Foreskin keratinocyte (primary cell): ENCODE measurements at places on chromosomes 2 and 18. TPM values are rescaled to one million over a fixed set of nuclear protein-coding genes. Genes with fewer than 3 reads are reported as not detected.

CSRNP3 gene
- total RNA-seq, result 1.0 and 1.5 TPM in 2 replicates

LONRF2 gene
- not detected in 2 replicates for total RNA-seq

CTLA4 gene
- total RNA-seq, result not detected in 2 replicates

KIAA2012 gene
- not detected in 2 replicates for total RNA-seq

MAL gene
- not detected in 2 replicates for total RNA-seq

TFPI gene
- 0.42 and 0.54 TPM in 2 replicates for total RNA-seq

FKBP1B gene
- 15.2 and 16.7 TPM in 2 replicates for total RNA-seq

CCDC138 gene
- total RNA-seq, result 7.9 and 9.0 TPM in 2 replicates

NEB gene
- total RNA-seq, result under 0.01 and 0.27 TPM in 2 replicates

AGBL5 gene
- 25.5 and 28.0 TPM in 2 replicates for total RNA-seq

HOXD1 gene
- total RNA-seq, result not detected in 2 replicates

PDCD1 gene
- not detected in 2 replicates for total RNA-seq

GYPC gene
- not detected in 2 replicates for total RNA-seq

SAG gene
- not detected in 2 replicates for total RNA-seq

DYNAP gene
- not detected in 2 replicates for total RNA-seq

ERFE gene
- 0.28 and 0.75 TPM in 2 replicates for total RNA-seq

PROKR1 gene
- total RNA-seq, result not detected in 2 replicates

CNGA3 gene
- not detected in 2 replicates for total RNA-seq

SULT6B1 gene
- not detected in 2 replicates for total RNA-seq

FBXO48 gene
- total RNA-seq, result 1.6 TPM in 2 replicates

CPS1 gene
- 18.5 and 19.2 TPM in 2 replicates for total RNA-seq

LRRC30 gene
- total RNA-seq, result not detected in 2 replicates

FZD7 gene
- total RNA-seq, result 2.5 TPM in 2 replicates

PSMA8 gene
- not detected in 2 replicates for total RNA-seq

ALPP gene
- not detected in 2 replicates for total RNA-seq

TMEM163 gene
- not detected in 2 replicates for total RNA-seq

MLPH gene
- 0.63 and 0.65 TPM in 2 replicates for total RNA-seq

UGT1A4 gene
- 0.14 and 0.34 TPM in 2 replicates for total RNA-seq

SCN1A gene
- total RNA-seq, result not detected in 2 replicates

COBLL1 gene
- total RNA-seq, result 14.5 and 20.0 TPM in 2 replicates
